ENCODE measurements at places on chromosomes 4 and X.
A peak's percentile ranks its signal among the peaks of the same experiment; 100 is the strongest.

DNA sequence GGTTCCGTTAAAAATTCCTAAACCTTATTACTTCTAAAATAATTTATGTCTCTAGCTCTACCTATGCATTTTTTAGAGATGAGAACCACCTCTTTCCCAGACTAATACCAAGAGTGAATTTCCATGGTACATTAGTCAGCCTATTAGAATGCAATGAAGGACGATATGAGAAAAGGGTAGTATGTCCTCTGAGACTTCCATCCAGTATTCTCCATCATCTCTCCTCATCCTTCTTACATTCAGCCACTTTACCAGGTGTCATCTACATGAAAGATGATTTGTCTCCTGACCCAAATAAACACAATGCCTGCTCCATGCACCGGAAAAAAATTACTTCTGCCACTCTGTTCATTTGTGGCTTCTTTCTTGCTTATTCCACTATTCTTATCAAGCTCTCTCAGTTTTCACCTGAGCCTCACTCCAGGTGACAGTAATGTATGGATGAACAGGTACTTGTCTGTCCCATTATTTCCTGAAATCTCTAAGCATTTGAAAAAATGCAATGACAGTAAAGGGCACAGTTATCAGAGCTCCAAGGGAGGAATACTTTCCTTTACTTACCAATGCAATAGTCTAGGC is 97.9 kb downstream of the MAB21L2 start:
- no peak for DNase-seq

DNA sequence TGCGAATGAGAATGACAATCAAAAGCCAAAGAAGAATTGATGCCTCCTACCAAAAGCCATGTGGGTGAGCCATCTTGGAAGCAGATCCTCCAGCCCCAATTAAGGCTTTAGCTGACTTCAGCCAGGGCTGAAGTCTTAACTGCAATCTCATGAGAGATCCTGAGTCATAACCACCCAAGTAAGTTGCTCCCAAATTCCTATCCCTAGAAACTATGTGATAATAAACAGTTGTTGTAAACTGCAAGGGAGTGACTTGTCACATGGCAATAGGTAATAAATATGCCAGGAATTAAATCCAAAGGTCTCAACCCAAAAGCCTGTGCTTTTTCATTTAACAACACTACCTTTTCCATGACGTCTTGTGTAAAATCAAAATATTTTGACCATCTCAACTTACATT is 154.2 kb upstream of the TBL1X start:
- peak; percentile 70 for DNase-seq

DNA sequence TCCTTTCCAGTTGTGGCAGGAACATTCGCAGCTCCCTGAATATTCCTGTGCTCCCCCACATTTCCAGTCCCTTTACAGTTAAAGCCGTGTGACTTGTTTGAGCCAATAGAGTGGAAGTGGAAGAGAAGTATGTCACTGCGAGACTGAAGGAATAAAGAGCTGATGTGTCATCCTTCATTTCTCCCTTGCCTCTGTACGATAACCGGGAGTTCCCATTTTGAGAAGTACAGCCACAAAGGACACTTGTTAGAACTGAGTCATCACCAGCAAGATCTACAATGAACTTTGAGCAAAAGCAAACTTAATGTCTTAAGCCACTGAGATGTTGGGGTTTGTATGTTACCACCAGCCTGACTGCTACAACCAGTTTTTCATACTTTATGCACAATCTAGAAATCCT is 92.3 kb downstream of the SPRY1 start:
- DNase-seq = peak; percentile 24

DNA sequence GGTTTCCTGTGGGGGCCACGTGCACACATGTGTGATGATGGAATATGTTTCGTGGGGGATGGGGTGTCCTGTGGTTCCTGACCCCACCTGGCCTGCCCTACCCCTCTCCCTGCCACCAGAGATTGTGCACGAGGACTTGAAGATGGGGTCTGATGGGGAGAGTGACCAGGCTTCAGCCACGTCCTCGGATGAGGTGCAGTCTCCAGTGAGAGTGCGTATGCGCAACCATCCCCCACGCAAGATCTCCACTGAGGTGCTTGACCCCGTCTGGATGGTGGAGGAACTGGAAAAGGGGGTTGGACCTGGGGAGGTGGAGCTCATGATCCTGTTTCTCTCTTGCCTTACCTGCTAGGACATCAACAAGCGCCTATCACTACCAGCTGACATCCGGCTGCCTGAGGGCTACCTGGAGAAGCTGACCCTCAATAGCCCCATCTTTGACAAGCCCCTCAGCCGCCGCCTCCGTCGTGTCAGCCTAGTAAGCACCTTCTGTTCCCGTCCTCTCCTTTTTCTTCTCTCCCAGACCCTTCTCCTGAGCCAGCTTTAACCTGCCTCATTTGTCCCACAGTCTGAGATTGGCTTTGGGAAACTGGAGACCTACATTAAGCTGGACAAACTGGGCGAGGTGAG is 5.9 kb downstream of the CDK16 start:
- no peak for DNase-seq

GRCh38 chrX:133444196-133444595 is 28.9 kb upstream of the GPC4 start:
- DNase-seq = no peak

DNA sequence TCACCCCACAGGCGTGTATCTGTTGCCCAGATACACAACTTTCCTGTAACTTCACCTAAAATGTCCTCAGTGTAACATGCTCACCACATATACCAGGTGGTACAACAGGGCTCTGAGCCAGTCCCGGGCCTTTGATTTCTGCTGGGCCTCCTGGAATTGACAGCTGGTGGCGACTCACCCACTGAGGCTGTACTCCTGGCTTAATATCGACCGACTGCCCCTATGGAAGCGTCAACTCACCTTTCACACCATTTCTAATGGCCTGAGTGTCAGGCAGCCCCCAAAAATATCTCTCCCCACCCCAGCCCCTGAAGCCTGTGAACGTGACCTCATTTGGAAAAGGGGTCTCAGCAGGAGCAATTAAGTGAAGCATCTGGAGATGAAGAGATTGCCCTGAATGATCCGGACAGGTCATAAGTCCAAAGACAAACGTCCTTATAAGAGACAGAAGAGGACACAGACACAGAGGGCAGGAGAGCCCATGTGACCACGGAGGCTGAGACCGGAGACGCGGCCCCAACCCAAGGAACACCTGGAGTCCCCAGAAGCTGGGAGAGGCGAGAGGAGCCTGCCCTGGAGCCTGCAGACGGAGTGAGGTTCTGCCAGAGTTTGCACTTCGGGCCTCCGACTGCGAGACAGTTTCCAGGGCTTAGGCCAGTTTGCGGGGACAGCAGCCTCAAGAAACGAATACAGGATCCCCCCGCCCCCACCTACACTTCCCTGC is 12.6 kb upstream of the MXD4 start:
- DNase-seq = no peak

GRCh38 chrX:22395372-22395771 is 122.7 kb downstream of the CBLL2 start:
- DNase-seq = no peak

DNA sequence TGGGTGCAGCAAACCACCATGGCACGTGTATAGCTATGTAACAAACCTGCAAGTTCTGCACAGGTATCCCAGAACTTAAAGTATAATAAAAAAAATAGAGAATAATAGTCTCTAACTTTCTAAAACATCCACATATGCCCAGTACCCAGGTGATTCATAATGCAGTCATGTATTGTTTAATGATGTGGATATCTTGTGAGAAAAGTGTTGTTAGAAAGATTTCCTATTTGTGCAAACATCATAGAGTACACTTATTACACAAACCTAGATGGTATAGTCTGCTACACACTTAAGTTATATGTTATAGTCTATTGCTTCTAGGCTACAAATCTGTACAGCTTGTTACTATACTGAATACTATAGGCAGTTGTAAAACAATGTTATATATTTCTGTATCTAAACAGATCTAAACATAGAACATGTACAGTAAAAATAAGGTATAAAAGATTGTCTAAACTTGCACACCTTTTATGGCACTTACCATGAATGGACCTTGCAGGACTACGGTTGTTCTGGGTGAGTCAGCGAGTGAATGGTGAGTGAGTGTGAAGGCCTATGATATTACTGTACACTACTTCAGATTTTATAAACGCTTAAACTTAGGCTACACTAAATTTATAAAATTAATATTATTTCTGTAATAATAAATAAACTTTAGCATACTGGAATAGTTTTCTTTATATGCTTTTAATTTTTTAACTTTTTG is 232.2 kb upstream of the SLIT2 start:
- DNase-seq = no peak

GRCh38 chrX:47991263-47992094 is 12.3 kb downstream of the ZNF182 start:
- peak; percentile 66 for DNase-seq

GRCh38 chr4:20043991-20044390 is 207.7 kb upstream of the SLIT2 start:
- peak; percentile 61 for DNase-seq

GRCh38 chr4:23364167-23364566 is 525.7 kb downstream of the PPARGC1A start:
- no peak for DNase-seq

DNA sequence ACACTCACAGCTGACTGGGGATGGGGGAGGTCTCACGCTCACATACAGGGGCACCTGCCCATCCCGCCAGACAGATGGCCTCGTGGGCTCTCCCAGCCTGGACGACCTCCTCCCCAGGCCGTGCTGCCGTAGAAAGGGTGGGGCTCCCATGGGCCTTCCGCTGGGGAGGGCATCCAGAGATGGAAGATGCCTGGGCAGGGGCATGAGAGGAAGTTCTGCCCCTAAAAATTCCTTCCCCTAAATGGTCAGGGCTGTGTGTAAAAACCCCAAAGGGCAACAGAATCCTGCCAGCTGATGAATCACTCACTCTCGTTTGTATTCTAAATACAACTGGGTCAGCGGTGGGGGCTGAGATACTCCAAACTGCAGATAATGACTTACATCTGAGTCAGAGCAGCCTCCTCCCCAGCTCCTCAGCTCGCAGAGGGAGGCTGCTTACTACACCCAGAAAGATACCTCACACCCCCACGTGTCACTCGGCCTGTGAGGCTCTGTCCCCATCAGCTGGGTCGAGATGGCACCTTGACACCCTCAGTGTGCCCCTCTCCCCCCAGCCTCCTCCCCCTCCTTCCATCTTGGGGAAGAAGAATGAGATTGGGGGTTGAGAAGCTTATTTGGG is 10.1 kb downstream of the WDR1 start:
- DNase-seq = peak; percentile 95

- DNase-seq = no peak
Measured at GRCh38 chrX:47175588-47175980, 18.0 kb upstream of the UBA1 start.

DNA sequence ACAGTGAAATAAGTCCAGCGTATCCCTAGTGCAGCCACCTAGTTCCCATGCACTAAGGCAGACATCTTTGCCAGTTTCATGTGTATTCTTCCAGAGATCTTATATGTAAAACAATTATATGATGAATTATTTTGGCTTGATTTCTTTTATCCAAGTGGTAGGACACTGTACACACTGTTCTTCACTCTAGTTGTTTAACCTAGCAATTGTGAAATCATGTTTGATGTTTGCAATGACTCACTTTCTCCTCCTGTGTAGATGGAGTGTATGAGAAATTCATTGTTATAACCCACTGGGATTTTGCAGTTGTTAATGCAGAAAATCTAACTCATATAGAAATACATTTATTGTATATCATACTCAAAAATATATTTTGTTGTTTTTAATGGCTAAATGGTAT is 17.5 kb upstream of the TBC1D1 start:
- peak; percentile 13 for DNase-seq

DNA sequence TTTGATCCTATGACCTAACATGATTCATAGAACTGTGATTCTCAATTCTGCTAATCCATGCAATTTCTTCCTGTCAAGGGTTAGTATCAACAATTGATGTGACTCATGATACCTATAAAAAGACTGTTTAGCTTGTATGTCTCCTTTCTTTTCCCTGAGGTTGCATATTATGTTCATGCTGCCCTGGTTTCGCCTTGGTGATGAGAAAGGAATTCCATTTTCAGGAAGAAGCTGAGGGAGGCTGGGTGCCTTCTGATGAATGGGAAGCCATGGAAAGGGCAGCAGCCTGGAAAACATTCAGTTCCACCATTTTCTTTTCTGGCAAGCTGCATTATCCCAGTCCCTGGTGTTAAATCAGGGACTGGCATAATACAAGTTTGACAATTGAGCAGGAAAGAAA is 976.5 kb downstream of the RPA4 start:
- DNase-seq = no peak

GRCh38 chr4:128670513-128670912 is 139.0 kb upstream of the JADE1 start:
- DNase-seq = no peak

- DNase-seq = no peak
Measured at GRCh38 chr4:153474251-153474650, 8.1 kb downstream of the TMEM131L start.

- no peak for DNase-seq
Measured at GRCh38 chrX:134173541-134174272, 63.3 kb upstream of the CCDC160 start.

GRCh38 chrX:38336538-38337240 is 9.4 kb upstream of the RPGR start:
- no peak for DNase-seq

GRCh38 chr4:14023036-14023435 is 395.5 kb upstream of the BOD1L1 start:
- DNase-seq = no peak

DNA sequence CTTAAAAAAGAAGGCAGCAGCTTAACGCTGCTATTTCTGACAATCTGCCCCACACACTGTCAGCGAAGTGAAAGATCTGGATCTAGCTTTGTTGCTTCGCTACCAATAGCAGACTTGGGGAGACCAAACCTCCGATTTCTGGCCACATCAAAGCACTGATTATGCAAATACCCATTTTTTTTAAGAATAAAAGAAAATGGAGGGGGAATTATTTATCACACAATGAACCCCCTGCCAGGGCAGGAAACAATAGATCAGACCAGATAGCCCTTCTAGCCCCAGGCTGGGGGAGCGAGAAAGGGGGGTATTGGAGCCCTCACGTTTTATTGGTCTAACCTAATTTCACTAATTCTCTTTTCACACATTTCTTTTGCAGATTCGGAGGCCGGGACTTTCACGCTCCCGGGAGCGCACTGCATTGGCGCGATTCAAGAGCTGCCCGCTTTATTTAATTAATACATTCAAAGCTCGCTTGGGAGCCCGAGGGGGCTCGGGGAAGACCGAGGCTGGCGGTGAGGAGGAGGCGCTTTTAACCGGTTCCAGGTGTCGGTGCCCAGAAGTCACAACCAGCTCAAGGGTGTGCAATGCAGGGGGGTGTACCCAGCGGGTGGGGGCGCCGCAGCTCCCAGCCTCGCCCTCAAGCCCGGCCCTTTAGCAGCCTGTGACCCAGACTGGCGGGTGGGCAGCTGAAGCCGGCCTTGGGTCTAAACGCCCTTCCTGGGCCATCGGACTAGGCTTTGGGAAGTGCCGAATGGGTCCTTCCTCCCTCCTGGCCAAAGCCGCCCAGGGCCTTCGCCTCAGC is 5.5 kb downstream of the NEUROG2 start:
- no peak for DNase-seq

- DNase-seq = no peak
Measured at GRCh38 chr4:38738940-38739803, 43.6 kb downstream of the TLR10 start.

GRCh38 chr4:97639961-97640360 is 503.3 kb downstream of the STPG2 start:
- DNase-seq = no peak

Measured in AG10803 (cell line).